Fibroblast of skin of left quadriceps (primary cell): ENCODE measurements at places on chromosomes 11 and 22.

DNA sequence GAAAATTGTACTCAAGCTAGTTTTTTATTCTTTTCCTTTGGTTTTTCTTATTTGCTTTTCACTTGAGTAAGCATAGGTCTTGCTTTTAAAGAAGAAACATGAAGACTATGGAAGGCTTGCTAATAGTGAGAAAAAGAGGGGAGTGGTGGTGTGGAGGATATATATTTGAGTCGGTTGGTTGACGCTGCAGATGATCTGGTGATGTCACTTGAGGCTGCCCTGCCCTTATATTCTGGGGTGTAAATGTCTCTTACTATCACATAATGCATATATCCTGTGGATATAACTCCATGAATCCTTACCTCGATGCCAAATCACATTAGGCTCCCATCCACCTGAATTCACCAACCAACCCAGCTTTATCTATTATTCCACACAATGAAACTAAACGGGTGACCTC is 2.9 kb downstream of the GRIA4 start:
- DNase-seq: no peak

GRCh38 chr11:128187835-128188234 is 399.5 kb downstream of the ETS1 start:
- peak; percentile 88 for DNase-seq

- no peak for DNase-seq
Observed at GRCh38 chr22:37746366-37747079, 49.7 kb downstream of the TRIOBP start.

DNA sequence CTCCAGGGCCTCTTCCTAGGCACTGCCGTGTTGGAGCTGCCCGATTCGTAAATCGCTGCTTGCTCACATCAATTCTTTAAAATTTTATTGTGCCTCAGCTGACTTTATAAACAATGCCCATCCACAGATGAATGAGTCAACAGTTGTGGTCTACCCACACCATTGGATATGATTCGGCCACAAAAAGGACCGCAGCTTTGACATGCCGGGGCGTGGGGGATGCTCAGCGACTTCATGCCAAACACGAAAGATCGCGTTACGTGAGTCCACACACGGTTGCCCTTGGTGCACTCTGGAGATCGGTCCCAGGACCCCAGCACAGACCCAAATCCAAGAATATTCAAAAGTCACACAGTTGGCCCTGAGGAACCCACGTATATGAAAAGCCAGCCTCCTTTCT is 195.7 kb downstream of the CTTN start:
- no peak for DNase-seq
